Substantia nigra (tissue), 51 donors: ENCODE measurements at places on chromosomes 16 and 17.
A peak's percentile ranks its signal among the peaks of the same experiment; 100 is the strongest.

- no peak for DNase-seq
Measured at GRCh38 chr17:27546624-27547300, 84.2 kb upstream of the LGALS9 start.

- no peak for DNase-seq
Measured at GRCh38 chr17:82587234-82588086, 60.8 kb downstream of the WDR45B start.

- no peak for DNase-seq
Measured at GRCh38 chr16:11689031-11689840, 21.0 kb downstream of the SNN start.

DNA sequence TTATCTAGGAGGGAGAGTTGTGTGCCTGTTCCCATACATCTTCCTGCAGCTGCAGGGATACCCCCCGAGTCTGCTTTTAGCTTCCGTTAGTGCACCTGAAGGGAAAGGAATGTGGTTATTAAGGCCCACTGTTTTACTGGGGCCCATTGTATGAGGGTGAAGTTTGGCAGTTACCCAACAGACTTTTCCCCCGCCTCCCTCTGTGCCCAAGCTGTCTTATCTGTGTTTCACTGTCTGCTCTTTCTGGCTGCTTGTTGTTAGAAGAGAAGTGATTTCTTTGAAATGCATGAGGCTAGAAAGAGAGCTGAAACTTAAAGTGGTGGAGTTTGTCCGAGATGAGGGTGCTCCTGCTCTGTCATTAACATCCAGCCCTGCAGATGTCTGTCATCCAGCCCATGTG lies 7.4 kb upstream of the OR1A2 start:
- no peak for DNase-seq

DNA sequence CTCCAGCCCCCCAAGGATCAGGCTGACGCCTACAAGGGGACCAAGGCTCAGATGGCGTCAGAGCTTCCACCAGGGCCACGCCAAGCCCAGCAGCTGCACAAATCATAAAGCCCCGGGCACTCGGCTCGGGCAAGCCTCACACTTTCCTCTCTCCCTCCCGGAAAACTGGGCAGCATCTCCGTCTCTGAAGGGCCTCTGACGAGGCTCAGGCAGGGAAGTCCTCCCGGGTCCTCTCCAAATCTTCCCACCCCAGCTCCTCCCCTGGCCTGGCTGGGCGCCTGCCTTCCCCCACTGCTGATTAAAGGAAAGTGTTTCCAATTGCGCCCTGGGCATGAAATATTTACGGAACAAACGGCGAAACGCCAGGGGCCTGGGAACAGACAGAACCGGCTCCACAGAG lies 38.5 kb downstream of the PIEZO1 start:
- DNase-seq = no peak

GRCh38 chr16:12202486-12202885 lies 226.0 kb downstream of the SNX29 start:
- no peak for DNase-seq

- DNase-seq = no peak
Measured at GRCh38 chr17:8918807-8919465, 46.6 kb downstream of the PIK3R5 start.

DNA sequence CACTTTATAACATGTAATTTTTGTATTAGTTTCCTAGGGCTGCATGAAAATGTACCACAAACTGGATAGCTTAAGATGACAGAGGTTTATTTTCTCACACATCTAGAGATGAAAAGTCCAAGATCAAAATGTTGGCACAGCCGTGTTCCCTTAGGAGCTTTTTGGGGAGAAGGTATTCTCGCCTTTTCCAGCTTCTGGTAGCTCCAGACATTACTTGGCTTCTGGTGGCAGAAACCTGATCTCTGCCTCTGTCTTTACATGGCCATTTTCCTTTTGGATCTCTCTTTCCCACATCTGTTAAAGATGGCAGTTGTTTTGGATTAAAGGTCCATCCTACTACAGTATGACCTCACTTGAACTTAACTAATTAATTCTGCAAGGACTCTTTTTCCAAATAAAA lies 885.7 kb upstream of the CDH8 start:
- no peak for DNase-seq

- DNase-seq = no peak
Measured at GRCh38 chr16:11398136-11398535, 52.9 kb downstream of the RMI2 start.

DNA sequence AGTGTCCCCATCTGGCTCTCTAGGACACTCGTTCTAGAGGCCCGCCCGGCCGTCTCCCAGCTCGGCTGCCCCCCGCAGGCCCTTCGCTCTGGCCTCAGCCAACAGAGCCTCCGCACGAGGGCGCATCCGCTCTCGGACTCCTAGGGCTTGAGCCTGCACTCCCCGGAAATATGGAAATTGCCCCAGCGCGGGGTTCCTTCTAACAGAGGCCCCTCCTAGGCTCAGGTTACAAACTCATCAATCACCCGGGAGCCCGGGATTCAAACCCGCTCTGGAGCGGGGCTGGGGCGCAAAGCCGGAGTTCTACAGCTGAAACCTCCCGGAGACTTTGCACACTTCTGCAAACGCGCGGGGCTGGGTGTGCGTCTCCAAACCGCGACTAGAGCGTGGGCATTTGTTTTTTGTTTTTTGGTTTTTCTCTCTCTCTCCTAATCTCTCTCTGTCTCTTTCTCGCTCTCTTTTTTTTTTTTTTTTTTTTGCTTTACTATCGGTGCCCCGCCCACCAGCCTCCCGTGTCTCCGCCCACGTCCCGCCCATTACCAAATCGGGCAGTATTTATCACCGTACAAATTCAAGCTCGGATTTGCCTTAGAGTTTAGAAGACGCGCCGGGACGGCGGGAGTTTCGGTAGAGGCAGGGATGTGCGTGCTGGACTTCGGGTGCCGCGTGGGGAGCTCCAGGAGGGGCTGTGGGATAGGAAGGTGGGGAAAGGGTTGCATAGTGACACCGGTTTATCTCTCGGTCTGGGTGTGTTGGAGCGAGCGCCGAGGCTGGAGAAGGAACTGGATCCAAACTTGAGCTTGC lies 2.4 kb upstream of the FOXL1 start:
- no peak for DNase-seq

GRCh38 chr16:85245307-85246172 lies 133.3 kb upstream of the CIBAR2 start:
- DNase-seq = no peak

DNA sequence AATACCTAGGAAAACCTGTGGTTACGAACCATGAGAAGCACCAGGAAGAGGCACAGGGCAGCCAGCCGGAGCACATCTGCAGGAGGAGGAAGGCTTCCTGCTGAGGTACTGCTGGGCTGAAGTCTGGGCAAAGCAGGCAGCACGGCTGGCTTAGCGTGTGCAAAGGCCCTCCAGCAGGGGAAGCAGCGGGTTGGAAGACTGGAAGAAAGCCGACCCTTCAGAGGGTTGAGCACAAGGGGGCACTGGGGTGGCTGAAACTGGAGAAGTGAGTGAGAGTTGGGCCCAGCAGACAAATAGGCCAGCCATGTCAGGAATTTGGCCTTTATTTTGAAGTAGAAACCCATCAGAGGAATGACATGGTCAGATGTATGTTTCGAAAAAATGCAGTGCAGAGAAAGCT lies 12.1 kb upstream of the HSD3B7 start:
- no peak for DNase-seq

- DNase-seq = no peak
Measured at GRCh38 chr17:64777415-64778239, 115.5 kb upstream of the SMURF2 start.

DNA sequence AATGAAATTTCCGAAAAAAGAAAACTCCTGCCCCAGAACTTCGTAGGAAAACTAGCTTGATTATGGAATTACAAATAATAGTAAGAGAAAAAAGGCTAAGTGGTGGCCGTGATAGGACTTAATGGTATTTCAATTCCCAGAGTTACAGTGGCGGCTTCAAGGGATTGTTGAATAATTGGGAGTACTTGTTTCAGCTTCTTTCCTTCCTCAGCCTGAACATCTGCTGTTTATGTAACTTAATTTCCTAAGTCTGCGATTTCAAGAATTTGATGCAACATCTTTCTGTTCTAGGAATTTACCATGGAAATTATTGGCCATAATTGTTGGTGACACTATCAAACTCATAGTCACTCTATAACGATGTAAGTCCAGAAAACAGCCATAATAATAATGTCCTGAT lies 684 bp upstream of the APPBP2 start:
- no peak for DNase-seq

DNA sequence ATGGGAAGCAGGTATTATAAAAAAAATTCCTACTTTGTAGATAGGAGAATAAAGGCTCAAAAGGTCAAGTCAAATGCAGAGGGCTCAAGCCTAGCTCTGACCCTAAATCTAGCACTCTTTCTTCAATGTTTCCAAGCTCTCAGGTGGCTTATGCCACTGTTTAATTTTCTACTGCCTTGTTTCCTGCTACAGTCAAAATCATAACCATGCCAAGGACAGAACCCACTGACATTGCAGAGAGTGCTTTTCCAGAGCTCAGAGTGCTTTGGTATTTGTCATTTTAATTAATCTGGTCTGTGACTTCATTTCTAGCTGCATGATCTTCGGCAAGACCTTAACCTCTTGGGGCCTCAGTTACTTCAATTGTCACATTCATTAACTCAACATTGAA lies 344.7 kb downstream of the CA10 start:
- no peak for DNase-seq

DNA sequence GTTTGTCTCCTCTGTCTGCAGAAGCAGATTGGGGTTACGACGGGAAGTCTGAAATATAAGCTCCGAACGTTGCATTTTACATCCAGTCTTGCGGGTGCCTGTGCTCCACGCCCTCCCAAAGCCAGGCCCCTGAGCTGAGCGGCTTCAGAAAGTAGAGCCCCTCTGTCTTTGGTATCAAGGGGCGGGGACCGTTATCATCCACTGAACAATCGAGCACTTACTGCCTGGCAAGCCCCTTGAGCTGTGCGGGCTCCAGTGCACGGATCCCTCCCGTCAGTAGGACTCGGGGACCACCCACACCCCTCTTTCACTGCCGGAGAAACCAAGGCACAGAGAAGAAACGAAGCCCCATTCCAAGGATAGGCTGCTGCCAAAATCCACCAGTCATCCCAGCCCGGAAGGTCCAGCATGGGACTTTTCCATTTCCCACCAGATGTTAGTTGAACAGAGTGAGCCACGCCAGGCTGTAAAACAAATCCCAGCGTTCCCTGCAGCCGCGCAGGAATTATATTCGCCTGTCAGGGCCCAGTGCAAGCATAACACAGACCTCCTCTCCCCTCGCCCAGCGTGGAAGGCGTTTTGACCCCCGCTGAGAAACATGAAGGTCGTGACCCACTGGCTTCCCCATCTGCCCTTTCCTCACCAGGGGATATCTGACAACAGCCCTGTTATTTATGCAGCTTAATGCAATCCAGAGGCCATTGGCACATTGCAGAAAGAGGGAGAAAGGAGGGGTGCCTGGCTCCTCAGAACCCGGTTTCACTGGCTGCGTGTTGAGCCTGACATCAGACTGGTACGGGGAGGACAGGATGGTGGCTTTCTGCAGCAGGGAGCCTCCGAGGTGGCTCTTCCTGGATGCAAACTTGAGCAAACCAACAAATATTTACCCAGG lies 212.2 kb upstream of the FOXF1 start:
- no peak for DNase-seq

DNA sequence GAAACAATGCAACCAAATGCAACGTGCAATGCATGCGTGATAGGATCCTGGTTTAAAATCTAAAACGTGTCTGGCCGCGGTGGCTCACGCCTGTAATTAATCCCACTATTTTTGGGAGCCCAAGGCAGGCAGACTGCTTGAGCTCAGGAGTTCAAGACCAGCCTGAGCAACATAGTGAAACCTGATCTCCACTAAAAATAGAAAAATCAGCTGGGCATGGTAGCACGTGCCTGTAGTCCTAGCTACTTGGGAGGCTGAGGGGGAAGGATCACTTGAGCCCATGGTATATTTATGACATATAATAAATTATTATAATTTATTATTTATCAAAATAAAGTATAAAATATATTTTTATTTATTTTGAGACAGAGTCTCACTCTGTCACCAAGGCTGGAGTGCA lies 241.8 kb downstream of the PARN start:
- no peak for DNase-seq

DNA sequence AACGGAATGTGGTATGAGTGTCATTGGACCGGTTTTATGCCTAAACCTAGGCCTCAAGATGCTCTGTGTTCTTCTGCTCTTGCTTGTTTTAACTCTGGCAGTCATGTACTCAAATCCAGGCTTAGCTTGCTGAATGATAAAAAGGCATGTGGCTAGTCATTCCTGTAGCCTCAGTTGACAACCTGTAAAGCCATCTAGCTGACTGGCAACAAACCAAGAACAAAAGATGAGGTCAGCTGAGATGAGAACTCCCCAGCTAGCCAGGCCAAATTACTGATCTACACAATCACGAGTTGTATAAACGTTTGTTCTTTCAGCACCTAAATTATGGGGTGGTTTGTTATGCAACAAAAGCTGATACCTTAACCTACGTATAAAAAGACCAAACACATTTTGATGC lies 1406.0 kb upstream of the CDH8 start:
- DNase-seq = no peak

DNA sequence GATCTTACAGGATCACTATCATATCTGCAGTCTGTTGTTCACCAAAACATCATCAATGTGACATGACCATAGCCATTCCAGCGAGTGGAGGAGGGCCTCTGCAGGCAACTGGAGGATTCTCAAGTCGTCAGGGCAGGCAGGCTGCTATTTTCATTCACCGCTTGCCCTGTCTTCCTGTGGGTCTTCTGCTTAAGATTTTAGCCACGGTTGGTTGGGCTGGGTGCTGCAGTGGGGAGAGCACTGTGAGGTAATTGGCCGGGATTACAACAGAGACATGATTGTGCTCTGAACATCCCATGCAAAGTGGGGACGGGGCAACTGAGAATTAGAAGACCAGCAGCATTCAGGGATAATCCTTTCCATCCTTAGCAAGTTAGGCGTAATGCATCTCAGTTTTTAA lies 245.9 kb downstream of the CPPED1 start:
- DNase-seq = peak; percentile 16

- DNase-seq = no peak
Measured at GRCh38 chr17:7144213-7144612, 29.6 kb upstream of the ASGR2 start.

DNA sequence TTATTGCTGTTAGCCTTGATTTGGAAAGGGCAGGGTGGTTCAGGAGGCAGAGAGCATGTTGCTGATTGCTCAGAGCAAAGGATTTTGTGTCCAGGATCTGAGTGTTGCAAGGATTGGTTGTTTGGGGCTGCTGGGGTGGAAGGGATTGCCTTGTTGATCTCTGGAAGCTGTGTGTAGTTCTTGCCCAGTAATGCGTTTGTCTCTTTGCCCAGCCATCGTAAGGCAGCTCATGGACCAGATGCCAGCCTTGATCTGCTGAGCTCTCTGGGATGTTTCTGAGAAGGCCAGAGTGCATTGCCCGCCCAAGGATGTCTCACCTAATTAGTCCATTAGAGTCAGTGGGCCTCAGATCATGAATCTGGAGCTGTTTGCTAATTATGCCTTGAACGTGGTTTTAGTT lies 33.6 kb downstream of the NKD1 start:
- no peak for DNase-seq

DNA sequence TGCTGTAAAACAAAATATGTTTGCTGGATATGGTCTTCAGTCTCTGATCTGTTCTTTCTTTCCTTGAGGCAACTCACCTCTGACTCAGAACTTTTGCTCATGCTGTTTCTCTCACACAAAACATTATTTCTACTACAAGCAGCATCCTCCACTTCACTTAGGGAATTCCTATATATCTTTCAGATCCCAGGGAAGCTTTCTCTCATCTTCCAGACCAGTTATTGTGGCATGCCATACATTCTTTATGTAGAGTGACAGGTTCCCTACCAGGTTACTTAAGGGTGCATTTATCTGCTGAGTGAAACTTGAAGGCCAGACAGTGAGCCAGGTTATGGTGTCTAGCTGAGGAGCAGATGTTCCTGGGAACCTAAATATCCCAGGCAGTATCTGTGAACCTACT lies 1226.0 kb downstream of the CDH8 start:
- no peak for DNase-seq

GRCh38 chr17:36514856-36515255 lies 19.8 kb downstream of the MYO19 start:
- no peak for DNase-seq
